T-cell (primary cell): ENCODE measurements at places on chromosomes 7 and 10.

DNA sequence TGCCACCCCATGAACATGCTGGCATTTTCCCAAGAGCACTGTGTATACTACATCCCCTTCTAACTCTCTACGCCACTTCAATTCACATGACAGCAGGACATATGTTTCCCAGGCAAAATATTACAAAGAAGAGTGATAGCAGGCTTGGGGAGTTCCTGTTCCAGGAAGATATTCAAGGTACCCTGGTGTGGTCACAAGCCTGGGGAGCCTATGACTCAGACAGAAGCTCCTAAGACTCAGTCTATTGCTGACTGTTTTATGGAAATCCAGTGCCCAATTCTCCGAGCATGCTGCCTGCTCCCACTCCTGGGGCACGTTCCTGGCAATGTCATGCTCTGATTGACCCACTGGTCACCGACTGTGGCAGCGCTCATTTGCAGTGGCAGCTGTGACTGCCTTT is 23.5 kb upstream of the ABLIM1 start:
- no peak for DNase-seq

DNA sequence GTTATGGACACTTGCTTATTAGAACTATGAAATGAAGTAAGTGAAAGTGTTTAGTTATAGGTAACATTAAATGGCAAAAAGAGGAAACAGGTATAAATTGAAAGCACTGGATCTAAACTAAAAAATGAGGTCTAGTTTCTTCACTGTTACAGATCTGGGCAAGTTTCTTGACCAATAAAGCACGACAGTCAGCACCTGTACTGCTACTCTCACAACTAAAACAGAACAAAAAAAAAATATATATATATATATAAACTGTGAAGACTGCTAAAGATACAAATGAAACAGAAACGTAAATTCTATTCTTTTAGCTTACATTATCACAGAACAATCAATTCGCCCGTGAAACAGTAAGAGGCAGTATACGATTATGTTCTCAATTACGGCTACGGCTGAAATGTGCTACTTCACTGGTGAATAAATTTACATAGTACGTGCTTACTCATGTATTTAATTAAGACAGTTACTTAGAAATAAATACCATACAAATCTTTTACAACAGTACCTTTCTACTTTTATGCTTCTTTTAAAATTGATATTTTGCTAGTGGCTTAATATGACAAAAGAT is 4.2 kb downstream of the AHR start:
- no peak for DNase-seq

- no peak for DNase-seq
Measured at GRCh38 chr10:47360419-47361040, 12.4 kb downstream of the RBP3 start.

DNA sequence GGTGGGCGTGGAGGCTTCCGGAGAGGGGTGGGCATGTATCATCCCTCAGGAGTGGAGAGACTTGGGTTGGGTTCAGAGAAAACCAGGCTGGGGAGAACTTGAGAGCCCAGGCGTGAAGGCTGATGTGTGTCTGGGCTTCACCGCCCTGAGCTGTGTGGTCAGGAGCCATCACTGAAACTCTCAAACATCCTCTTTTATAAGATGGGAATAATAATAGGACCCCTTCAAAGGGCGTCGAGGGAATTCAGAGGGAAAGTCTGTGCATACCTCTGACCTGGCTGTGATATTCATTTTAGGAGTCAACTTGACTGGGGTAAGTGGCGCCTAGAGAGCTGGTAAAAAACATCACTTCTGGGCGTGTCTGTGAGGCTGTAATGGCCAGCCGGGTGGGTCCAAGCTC is 21.1 kb upstream of the PSMG3 start:
- no peak for DNase-seq

- no peak for DNase-seq
Measured at GRCh38 chr7:75559976-75560365, 67.9 kb downstream of the SPDYE5 start.

- no peak for DNase-seq
Measured at GRCh38 chr7:55271069-55271626, 94.0 kb upstream of the LANCL2 start.

- no peak for DNase-seq
Measured at GRCh38 chr7:71535616-71536015, 403.7 kb downstream of the GALNT17 start.

- no peak for DNase-seq
Measured at GRCh38 chr7:82200601-82201000, 243.0 kb downstream of the CACNA2D1 start.

DNA sequence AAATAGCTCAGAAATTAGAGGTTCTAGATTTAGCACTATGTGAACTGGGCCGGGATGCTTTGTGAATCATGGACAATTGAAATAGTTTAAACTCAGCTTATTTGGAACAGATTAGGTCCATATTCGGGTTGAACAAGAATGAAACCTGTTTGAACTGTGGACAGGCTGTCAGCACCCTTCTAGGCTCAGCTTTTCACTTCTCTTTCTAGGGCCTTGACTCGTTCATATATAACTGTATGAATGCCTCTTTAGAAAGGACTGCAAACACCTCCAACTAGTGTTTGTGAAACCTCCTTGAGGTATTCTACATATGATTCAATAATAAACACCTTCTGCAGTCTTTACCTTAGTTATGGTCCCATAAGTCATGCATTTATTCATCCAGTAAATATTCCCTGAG is 115.6 kb downstream of the REEP3 start:
- no peak for DNase-seq

DNA sequence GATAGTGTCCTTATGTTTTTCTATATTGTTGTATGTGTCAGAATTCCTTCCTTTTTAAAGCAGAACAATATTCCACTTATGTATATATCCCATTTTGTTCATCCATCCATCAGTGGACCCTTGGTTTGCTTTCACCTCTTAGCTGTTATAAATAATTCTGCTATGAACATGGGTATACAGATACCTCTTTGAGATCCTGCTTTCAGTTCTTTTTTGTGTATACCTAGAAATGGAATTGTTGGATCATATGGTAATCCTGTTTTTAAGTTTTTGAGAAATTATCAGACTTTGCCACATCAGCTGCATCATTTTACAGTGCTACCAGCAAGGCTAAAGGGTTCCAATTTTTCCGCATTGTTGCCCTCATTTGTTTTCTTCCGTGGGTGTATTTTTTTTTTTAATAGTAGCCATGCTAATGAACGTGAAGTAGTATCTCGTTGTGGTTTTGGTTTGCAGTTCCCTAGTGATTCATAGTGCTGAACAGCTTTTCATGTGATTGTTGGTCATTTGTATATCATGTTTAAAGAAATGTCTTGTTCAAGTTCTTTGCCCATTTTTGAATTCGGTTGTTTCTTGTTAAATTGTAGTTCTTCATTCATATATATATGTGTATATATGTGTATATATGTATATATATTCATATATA is 87.8 kb downstream of the LCOR start:
- no peak for DNase-seq

GRCh38 chr7:47453093-47454061 is 128.5 kb downstream of the TNS3 start:
- DNase-seq = no peak

DNA sequence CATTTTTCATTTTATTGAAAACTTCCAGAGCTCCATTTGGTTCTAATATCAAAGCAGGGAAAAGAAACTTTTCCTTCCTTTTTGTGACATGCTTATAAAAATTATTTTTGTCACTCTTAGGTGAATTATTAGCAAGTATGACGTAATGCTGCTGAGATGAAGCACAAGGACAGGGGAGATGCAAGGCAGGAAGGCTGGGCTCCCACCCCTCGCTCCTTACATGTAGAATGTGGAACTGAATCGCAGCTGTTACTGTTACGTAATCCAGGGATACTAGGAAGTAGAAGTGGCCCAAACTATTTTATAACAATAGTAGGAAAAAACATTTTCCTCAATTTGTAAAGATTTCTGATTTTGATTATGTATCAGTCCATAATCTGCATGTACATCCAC is 17.1 kb upstream of the GTPBP4 start:
- DNase-seq = no peak

- DNase-seq = no peak
Measured at GRCh38 chr10:103838862-103839518, 16.4 kb downstream of the SH3PXD2A start.

DNA sequence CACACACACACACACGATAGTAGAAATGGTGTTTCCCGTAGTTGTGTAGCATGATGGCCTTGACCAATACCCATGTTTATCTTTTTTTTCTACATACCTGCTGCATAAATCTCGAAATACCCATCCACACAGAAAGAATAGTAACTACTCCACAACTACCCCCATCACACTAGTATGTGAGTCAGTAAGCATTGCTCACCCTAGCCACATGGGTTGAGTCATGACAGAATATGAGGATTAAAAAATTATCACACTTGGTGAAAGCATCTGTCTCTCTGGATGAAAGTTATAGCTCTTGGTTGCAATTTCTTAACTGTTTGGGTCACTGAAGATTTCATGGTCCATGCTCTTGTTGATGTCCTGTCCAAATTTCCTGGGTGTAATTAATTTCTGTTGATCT is 103.4 kb upstream of the MDFIC start:
- no peak for DNase-seq

GRCh38 chr7:30617359-30617758 is 22.7 kb downstream of the GARS1 start:
- DNase-seq = no peak

DNA sequence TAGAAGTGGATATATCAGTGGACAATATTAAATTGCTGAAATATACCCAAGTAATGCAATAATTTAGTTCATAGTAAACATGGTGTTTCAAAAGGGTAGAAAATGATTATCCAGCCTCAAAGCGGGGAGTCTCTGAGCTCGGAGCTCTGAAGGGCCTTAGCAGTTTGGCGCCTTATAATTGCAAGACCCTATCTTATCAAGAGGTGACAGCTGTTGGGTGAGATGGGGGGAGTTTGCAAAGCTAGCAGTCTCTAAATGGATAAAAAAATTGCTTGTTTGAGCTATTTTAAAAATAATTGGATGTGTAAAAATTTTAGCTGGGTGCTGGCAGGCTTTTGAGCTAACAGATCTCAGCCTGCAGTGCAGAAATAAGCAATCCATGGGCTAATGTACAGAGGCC is 219.2 kb downstream of the CCSER2 start:
- no peak for DNase-seq

- no peak for DNase-seq
Measured at GRCh38 chr7:157952050-157952667, 615.4 kb downstream of the DNAJB6 start.

DNA sequence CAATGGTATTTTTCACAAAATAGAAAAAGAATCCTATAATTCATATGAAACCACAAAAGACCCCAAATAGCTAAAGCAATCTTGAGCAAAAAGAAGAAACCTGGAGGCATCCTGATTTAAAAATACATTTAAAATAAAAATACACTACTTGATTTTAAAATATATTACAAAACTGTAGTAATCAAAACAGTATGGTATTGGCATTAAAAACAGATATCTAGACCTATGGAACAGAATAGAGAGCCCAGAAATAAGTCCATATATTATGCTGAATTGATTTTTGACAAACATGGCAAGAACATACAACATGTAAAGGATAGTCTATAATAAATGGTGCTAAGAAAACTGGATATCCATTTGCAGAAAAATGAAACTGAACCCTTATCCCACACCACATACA is 34.8 kb downstream of the CUBN start:
- DNase-seq = no peak

- no peak for DNase-seq
Measured at GRCh38 chr10:25938405-25938804, 4.4 kb downstream of the MYO3A start.

- DNase-seq = no peak
Measured at GRCh38 chr7:14859267-14859666, 43.3 kb downstream of the DGKB start.
